ENCODE measurements at places on chromosomes 2 and 18.

DNA sequence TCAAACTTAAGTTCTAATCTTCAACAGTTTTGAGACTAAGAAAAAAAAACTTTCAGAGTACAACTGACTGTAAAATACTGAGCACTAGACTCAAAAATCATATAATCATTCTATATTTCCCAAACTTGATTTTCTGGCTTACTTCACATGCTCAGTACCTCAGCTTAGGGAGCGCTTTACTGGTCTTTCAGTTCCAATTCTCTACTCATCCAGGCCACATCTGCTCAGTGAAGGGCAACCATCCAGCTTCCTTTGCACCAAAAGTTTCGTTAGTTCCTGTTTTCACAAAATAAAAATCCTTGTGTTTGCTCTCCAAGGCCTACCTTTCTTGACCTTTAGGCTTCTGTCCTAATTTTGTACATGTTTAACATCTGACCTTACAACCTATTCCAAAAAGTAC is 287.6 kb upstream of the LRRTM1 start:
- no peaks in the 10 kb centered on the region for H3K4me1 ChIP-seq
- no peak overlapping the region for H3K27ac ChIP-seq
- no peaks in the 10 kb centered on the region for H3K36me3 ChIP-seq
- no peak for DNase-seq
- H3K27me3 ChIP-seq: no peaks in the 10 kb centered on the region

DNA sequence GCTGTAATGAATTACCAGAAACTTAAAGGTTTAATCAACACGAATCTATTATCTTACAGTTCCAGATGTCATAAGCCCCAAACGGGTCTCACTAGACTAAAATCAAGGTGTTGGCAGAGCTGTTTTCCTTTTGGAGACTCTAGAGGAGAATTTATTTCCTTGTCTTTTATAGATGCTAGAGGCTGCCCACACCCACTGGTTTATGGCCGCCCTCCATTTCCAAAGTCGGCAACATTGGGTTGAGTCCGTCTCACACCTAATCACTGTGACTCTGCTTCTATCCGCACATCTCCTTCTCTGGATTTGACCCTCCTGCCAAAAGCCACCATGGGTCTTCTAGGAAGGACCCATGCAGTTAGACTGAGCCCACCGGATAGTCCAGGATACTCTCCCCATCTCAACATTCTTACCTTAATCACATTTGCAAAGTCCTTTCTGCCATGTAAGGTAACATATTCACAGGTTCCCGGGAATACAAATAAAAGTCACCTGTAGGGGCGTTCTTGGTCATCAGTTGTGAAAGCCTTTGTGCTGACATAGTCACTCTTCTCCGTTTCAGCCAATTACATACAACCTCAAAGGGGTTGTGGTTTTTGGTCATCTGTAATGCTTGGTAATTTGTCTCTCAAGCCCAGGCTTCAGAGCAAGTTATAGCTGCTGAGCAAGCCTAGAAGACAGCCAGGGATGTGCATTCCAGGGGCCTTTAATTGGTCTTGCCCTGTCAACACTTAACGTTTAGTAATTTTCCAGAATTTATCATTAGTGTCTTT is 179.4 kb downstream of the ANTXR1 start:
- H3K4me3 ChIP-seq: no peak overlapping the region
- no peaks in the 10 kb centered on the region for H3K36me3 ChIP-seq
- H3K27me3 ChIP-seq: no peaks in the 10 kb centered on the region
- H3K4me1 ChIP-seq: no peaks in the 10 kb centered on the region
- no peak for DNase-seq

GRCh38 chr2:216508229-216508628 is 9.6 kb downstream of the RPL37A start:
- H3K36me3 ChIP-seq: peaks cover 22% of the 10 kb centered on the region
- no peak for DNase-seq
- no peak overlapping the region for H3K27ac ChIP-seq
- H3K4me3 ChIP-seq: no peak overlapping the region
- H3K27me3 ChIP-seq: no peaks in the 10 kb centered on the region
- H3K4me1 ChIP-seq: no peaks in the 10 kb centered on the region

GRCh38 chr18:74451148-74451547 is 6.0 kb downstream of the DIPK1C start:
- no peak for DNase-seq
- H3K4me3 ChIP-seq: no peak overlapping the region
- no peaks in the 10 kb centered on the region for H3K27me3 ChIP-seq
- no peaks in the 10 kb centered on the region for H3K36me3 ChIP-seq
- H3K27ac ChIP-seq: no peak overlapping the region
